ENCODE measurements at places on chromosomes 1 and 21.

DNA sequence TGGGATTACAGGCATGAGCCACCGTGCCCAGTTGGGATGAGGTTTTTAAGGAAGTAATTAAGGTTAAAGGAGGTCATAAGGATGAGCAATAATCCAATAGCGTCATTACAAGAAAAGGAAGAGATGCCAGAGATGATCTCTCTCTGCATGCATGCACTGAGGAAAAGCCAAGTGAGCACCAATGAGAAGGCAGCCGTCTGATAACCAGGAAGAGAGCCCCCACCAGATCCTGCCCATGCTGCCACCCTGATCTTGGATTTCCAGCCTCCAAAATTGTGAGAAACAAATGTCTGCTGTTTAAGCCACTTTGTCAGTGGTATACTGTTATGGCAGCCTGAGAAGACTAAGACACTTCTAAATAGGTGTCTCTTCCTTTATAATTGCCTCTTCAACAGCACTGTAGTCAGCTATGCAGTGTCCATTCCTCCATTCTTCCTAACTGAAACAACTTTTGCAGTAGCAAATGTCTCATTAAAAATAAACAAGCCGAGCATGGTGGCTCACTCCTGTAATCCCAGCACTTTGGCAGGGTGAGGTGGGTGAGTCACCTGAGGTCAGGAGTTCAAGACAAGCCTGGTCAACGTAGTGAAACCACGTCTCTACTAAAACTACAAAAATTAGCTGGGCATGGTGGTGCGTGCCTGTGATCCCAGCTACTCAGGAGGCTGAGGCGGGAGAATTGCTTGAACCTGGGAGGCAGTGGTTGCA lies 216.2 kb upstream of the RUNX1 start:
- DNase-seq, result no peak
- H3K4me1 ChIP-seq, result no peaks in the 10 kb centered on the region
- H3K27ac ChIP-seq, result no peak overlapping the region
- H3K4me3 ChIP-seq, result no peak overlapping the region

DNA sequence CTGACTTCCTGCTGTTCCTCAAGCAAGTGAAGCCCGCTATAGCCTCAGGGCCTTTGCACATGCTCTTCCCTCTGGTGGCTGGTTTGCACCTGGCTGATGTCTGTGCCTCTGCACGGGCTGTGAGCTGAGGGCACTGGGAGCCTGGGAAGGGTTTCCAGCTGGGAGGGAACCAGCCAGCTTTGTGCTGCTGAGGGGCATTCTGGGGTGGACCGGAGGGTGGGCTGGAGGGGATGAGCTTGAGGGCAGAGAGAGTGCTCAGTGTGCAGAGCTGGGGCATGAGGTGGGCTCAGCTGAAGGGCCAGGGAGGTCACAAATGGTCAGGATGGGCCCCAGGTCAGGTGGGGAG lies 305.7 kb downstream of the MATN1 start:
- no peak overlapping the region for H3K4me3 ChIP-seq
- DNase-seq, result no peak
- no peak overlapping the region for H3K27ac ChIP-seq
- H3K4me1 ChIP-seq, result no peaks in the 10 kb centered on the region
- H3K27me3 ChIP-seq, result peaks cover 48% of the 10 kb centered on the region

DNA sequence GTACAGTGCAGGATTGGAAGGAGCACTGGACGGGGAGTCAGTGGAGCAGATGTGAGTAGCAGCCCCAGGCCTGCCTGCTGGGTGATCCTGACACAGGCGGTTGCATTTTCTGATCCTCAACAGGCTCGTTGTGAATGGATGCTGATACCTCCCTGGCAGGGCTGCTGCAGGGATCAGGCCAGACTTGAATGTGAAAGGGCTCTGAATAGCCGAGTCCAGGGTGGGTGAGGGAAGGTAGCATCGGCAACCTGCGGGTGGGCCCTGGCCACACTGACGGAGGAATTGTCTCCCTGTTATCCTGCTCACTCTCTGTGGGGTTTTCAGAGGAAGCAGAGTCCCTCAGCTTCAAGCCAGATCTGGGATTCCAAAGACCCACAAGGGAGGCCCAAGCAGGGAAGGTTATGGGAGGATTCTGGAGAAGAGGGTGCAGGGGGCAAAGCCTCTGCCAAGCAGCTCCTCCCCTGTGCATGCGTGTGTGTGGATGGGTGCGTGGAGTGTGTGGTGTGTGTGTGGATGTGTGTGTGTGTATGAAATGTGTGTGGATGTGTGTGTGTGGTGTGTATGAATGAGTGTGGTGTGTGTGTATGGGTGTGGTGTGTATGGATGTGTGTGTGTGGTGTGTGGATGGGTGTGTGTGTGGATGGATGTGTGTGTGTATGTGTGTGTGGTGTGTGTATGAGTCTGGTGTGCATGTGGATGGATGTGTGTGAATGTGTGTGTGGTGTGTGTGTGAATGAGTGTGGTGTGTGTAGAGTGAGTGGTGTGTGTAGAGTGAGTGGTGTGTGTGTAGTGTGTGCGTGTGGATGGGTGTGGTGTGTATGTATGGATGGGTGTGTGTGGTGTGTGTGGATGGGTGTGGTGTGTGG lies 100.3 kb downstream of the UBIAD1 start:
- H3K27me3 ChIP-seq, result peaks cover 11% of the 10 kb centered on the region
- H3K36me3 ChIP-seq, result no peaks in the 10 kb centered on the region
- H3K4me1 ChIP-seq, result no peaks in the 10 kb centered on the region
- no peak overlapping the region for H3K4me3 ChIP-seq

GRCh38 chr1:243708210-243708609 lies 141.8 kb downstream of the AKT3 start:
- no peak overlapping the region for H3K4me3 ChIP-seq
- peaks cover 44% of the 10 kb centered on the region for H3K4me1 ChIP-seq
- no peak for DNase-seq
- no peaks in the 10 kb centered on the region for H3K27me3 ChIP-seq

GRCh38 chr1:234963904-234964702 lies 164.5 kb downstream of the TOMM20 start:
- H3K27me3 ChIP-seq, result no peaks in the 10 kb centered on the region
- DNase-seq, result no peak
- H3K4me1 ChIP-seq, result peaks cover 44% of the 10 kb centered on the region
- H3K4me3 ChIP-seq, result peak overlapping the region; percentile 66
- H3K27ac ChIP-seq, result peak overlapping the region; percentile 95

DNA sequence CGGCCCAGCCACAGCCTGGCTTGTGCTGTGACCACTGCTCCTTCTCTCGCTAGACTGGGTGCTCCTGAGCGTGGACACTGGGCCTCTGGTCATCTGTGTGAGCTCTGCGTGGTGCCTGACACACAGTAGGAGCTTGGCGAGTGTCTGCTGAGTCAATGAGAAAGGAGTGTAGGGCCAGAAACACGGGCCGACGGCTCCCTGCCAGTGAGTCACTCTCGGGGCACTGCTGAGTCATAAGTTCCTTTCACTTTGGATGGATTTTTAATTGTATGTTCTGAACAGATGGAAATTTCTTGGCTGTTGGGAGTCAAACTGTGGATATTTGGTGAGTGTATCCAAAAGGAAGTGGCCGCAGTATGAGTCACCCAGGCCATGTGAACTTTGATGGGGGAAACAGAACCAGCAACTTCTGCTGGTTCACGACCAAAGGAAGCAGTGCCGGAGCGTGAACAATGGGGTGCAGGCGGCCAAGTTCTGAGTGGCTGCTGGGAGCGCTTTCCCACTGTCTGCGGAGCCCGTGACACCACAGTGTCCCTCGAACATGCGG lies 41.0 kb upstream of the COL18A1 start:
- H3K4me1 ChIP-seq, result peaks cover 5% of the 10 kb centered on the region
- peak overlapping the region; percentile 48 for H3K4me3 ChIP-seq
- H3K27ac ChIP-seq, result peak overlapping the region; percentile 72
- no peaks in the 10 kb centered on the region for H3K36me3 ChIP-seq

GRCh38 chr1:28591708-28592320 lies at the start of gene RAB42:
Gene RAB42 (plus strand): TSS chr1:28592265. CDS start chr1:28592512, 247 bp downstream.
- H3K36me3 ChIP-seq, result no peaks in the 10 kb centered on the region
- peak within 1 kb of the TSS; percentile 79 for H3K4me3 ChIP-seq
- no peak within 1 kb of the TSS for H3K27ac ChIP-seq
- no peak for DNase-seq
